ENCODE measurements at places on chromosomes 16 and 17. TPM values are rescaled to one million over a fixed set of nuclear protein-coding genes. Genes with fewer than 3 reads are reported as not detected.

Gene RDM1
- 4.8 TPM for total RNA-seq

Gene LITAFD
- not detected for total RNA-seq

Gene CBLN1
- total RNA-seq, result 0.62 TPM

Gene PLA2G10
- total RNA-seq, result 2.2 TPM

DNA sequence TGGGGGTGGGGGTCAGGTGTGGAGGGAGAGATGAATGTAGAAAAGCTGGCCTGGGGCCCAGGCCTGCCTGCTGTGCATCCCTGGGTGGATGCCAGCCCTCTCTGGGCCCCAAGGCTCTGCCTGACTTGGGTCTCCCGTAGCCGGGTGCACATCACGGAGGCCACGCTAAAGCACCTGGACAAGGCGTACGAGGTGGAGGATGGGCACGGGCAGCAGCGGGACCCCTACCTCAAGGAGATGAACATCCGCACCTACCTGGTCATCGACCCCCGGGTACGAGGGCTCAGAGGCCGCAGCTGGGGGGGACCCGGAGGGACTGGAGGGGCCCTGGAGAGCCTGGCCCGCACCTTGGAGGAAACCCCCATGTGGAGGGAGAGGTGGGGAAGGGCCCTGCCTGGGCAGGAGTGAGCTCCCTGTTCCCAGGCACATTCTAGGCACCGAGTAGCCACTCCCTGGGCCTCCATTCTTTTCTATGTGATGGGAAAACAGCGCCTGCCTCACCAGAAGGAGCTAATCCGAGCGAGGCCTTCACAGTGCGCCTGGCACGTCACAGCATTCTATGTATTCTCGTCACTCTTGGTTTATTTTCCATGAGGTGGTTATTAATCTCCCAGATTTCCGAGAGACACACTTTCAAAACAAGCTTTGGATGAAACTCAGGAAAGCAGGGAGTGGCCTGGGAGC lies 34.7 kb downstream of the ADCY7 start:
- peaks cover 6% of the 10 kb centered on the region for H3K4me1 ChIP-seq
- H3K4me3 ChIP-seq, result no peak overlapping the region
- H3K27ac ChIP-seq, result no peak overlapping the region

- H3K27me3 ChIP-seq, result no peaks in the 10 kb centered on the region
- DNase-seq, result no peak
- no peaks in the 10 kb centered on the region for H3K36me3 ChIP-seq
Observed at GRCh38 chr16:24876231-24876630, 30.5 kb downstream of the SLC5A11 start.

- peaks cover 19% of the 10 kb centered on the region for H3K4me1 ChIP-seq
- peak overlapping the region; percentile 78 for H3K4me3 ChIP-seq
- H3K36me3 ChIP-seq, result peaks cover 12% of the 10 kb centered on the region
- peak overlapping the region; percentile 89 for H3K27ac ChIP-seq
Observed at GRCh38 chr17:44197980-44198720, 1.5 kb downstream of the ATXN7L3 start.

- H3K4me3 ChIP-seq, result no peak overlapping the region
- no peaks in the 10 kb centered on the region for H3K4me1 ChIP-seq
- no peak for DNase-seq
- peak overlapping the region; percentile 13 for H3K27ac ChIP-seq
- no peaks in the 10 kb centered on the region for H3K27me3 ChIP-seq
Observed at GRCh38 chr16:27463741-27464591, 62.0 kb downstream of the IL21R start.

GRCh38 chr16:88430524-88431446 lies 22.3 kb upstream of the ZFPM1 start:
- no peak overlapping the region for H3K27ac ChIP-seq
- no peaks in the 10 kb centered on the region for H3K36me3 ChIP-seq
- no peak for DNase-seq
- H3K27me3 ChIP-seq, result peaks cover 17% of the 10 kb centered on the region

DNA sequence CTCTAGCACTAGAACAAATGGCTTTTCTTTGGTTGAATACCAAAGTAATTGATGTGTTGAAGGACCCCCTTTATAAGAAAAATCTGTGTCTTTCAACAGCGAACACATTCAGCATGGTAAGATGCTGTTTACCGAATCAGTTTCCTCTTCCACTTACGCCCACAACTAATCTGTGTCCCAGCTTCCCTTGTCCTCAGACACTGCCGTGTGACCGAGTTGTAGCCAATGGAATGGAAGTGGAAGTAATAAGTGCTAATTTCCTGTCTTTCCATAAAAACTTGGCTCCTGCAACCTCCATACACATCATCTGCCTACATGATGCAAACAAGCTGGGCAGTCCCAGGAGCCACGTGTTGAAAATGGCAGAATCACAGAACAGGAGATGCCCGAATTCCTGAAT lies 10.4 kb downstream of the CDIPT start:
- H3K27me3 ChIP-seq, result no peaks in the 10 kb centered on the region
- H3K36me3 ChIP-seq, result no peaks in the 10 kb centered on the region
- peaks cover 5% of the 10 kb centered on the region for H3K4me1 ChIP-seq
- DNase-seq, result no peak
- no peak overlapping the region for H3K4me3 ChIP-seq

DNA sequence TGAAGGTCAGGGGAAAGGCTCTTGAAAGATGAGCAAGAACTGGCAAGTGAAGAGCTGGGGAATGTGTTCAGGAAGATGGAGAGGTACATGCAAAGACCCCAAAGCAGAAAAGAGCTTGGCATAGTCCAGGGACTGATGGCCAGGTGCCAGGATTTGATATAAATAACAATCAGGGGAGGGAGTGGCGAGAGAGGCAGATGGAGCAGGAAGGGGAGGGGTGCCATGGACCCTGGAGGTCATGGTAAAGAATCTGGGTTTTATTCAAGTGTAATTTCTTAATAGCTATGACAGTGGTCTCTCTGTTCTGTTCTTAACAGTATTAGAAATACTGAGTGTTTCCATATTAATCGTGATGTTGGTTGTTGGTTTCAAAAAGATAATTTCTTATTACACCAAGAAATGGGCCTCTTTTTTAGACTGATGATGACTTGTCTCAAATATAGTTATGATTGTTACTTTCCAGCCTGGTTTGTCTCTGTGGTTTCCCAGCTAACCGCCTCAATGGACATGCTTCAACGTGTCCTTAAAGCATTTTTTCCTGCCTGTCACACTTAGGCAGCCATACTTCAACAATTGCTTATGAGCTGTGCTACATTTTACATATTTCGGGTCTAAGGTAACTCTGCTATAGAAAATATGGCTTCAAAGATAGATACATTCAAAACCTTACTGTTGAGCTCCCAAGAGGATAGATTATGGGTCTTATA lies 49.4 kb downstream of the MYH10 start:
- H3K4me3 ChIP-seq, result no peak overlapping the region
- DNase-seq, result no peak
- no peak overlapping the region for H3K27ac ChIP-seq
- peaks cover 12% of the 10 kb centered on the region for H3K4me1 ChIP-seq

DNA sequence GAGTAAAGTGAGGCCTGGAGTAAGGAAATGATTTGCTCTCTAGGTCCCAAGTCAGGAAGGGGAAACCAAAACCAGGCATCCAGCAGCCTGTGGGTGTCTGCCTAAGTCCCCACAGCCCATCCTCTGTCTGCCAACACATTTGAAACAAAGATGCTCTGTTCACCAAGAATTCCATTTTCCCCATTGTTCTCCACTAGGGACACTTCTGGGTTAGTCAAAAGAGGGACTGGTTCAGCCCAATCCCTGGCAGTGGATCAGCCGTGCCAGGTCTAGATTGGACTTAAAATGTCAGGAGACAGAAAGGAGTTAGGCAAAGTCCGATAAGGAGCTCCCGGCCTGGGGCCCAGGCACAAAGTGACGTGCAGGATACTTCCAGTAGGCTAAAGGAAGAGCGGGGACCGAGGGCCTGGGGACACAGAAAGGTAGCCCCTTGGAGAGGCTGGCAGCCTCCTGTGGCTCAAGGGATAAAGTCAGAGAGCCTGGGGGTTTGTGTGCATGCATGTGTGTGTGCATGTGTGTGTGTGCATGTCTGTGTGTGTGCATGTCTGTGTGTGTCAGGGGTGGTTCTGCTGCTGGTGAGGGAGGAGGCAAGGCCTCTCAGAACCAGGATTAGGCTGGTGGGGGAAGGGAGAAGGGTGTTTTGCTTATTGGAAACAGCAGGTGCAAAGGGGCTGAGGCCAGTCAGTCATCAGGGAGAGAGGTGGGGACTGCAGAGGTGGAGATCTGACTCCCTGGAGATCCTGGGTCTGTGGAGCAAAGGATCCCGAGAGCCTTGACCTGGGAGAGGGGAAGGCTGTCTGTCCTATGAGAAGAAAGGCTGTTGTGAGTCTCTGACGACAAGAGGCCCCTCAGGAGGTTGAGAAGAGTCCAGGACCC lies 41.7 kb upstream of the IL34 start:
- no peaks in the 10 kb centered on the region for H3K36me3 ChIP-seq
- no peak for DNase-seq
- H3K4me1 ChIP-seq, result no peaks in the 10 kb centered on the region
- H3K27me3 ChIP-seq, result peaks cover 16% of the 10 kb centered on the region

- peak overlapping the region; percentile 50 for H3K4me3 ChIP-seq
- H3K4me1 ChIP-seq, result no peaks in the 10 kb centered on the region
Observed at GRCh38 chr16:67278773-67279295, 498 bp upstream of the PLEKHG4 start.

GRCh38 chr17:79047291-79047920 lies 23.4 kb downstream of the C1QTNF1 start:
- no peak for DNase-seq
- no peak overlapping the region for H3K27ac ChIP-seq
- H3K4me1 ChIP-seq, result no peaks in the 10 kb centered on the region
- no peak overlapping the region for H3K4me3 ChIP-seq
- H3K36me3 ChIP-seq, result no peaks in the 10 kb centered on the region

GRCh38 chr16:31780342-31780741 lies 93.3 kb upstream of the ZNF267 start:
- peaks cover 9% of the 10 kb centered on the region for H3K36me3 ChIP-seq
- no peak overlapping the region for H3K4me3 ChIP-seq
- H3K4me1 ChIP-seq, result no peaks in the 10 kb centered on the region

DNA sequence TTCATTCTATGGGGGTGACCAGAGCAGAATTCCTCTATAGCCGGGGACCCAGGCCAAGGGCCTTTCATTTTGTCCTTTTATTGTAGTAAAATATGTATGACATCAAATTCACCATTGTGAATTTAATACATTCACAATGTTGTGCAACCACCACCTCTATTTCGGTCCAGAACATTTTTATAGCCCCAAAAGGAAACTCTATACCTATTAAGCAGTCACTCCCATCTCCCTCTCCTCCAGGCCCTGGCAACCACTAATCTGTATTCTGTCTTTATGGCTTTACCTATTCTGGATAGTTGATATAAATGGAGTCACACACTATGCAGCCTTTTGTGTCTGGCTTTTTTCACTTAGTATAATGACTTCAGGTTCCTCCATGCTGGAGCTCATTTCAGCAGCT lies 9.7 kb upstream of the TNS4 start:
- DNase-seq, result no peak
- no peaks in the 10 kb centered on the region for H3K36me3 ChIP-seq
- peaks cover 24% of the 10 kb centered on the region for H3K27me3 ChIP-seq

DNA sequence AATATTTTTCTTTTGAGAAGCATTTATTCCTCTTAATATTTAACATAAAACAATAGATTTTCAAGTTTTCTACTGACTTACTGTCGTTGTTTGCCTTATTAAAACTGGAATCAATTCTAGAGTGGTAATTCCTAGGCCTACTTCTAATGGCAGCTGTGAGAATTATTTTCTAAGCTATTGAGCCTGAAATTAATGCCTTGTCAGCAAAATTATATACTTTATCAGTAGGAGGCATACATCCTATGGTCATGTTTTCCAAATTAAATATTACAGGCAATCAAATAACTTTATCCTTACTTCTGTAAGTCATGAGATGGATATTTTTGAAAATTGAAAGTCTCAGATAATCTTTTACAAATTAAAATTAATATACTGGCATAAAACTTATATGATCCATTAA lies 239.1 kb upstream of the CNTNAP4 start:
- no peaks in the 10 kb centered on the region for H3K27me3 ChIP-seq
- H3K27ac ChIP-seq, result no peak overlapping the region

DNA sequence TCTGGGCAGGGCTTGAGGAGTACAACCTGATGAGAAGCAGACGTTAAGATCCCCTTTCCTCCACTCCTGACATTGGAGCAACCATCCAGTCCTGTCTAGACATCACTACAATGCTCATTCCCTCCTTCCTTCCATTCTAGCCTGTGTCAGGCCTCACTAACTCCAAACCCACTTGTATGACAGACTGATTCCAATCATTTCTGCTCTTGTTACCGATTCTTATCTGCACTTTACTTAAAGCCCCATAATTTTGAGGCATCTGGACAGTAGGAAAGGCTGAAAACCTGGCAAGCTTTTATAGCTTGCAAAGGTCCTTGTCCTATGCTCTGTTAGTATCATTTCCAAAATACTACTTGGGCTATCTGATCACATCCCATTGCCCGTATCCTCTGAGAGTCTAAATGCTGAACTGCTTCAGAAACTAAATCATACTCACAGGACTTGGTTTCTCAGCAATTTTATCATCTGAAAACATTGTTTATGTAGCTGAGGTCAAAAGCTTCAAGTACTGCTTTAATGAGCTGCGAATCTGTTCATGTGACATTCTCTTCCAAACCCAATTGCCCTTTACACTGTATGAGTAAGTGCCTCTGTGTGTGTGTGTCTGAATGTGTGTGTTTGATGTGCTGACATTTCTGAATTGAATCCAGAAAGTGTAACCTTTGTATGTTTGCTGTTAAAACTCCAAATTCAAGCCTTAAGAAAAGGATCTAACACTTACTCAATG lies 57.2 kb upstream of the CACNG3 start:
- H3K36me3 ChIP-seq, result no peaks in the 10 kb centered on the region
- H3K4me1 ChIP-seq, result no peaks in the 10 kb centered on the region
- no peak overlapping the region for H3K27ac ChIP-seq
- no peak overlapping the region for H3K4me3 ChIP-seq
- no peak for DNase-seq

DNA sequence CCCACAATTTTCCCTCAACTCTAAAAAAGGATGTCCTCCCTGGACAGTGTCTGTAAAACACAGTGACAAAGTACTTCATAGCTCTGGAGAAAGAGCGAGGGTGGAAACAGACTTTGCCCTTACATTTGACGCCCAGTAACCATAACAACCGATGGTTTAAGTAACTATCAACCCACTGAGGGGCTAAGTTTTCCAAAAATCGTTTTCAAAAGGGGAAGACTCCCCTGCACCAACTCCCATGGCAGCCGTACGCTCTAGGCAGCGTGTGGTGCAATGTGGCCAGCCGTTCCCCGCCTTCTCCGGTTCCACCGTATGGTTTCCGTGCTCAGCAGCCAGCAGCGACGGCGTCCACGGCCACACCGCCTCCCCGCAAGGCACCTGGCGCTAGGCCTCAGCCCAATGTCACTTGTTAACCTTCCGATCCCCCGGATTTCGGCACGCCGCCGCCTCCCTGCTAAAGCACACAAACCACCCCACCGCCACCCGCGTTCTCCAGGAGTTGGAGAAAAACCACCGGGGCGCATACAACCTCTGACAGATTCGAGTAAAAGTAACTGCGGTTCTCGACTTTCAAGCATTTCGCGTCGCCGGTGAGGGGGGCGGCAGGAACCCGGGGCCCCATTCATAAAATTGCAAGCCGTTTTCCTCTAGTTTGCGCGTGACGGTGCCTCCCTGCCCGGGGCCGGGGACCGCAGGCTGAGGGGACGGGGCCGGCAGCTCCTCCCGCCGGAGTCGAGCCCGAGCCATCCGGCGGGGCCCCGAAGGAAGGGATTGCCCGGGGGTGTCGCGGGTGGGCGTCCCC lies 661 bp downstream of the TEX2 start:
- H3K27me3 ChIP-seq, result peaks cover 3% of the 10 kb centered on the region
- peak overlapping the region; percentile 87 for H3K4me3 ChIP-seq
- H3K4me1 ChIP-seq, result peaks cover 40% of the 10 kb centered on the region
- peak overlapping the region; percentile 93 for H3K27ac ChIP-seq

GRCh38 chr16:49012961-49013726 lies 268.5 kb downstream of the CBLN1 start:
- H3K4me1 ChIP-seq, result peaks cover 3% of the 10 kb centered on the region
- no peak overlapping the region for H3K27ac ChIP-seq
- peaks cover 11% of the 10 kb centered on the region for H3K27me3 ChIP-seq
- no peak overlapping the region for H3K4me3 ChIP-seq
- no peak for DNase-seq
- H3K36me3 ChIP-seq, result no peaks in the 10 kb centered on the region

Measured in progenitor cell of endocrine pancreas (in vitro differentiated cells).